ENCODE measurements at places on chromosomes 12 and 14.

GRCh38 chr14:41608681-41609390 is 2.2 kb downstream of the LRFN5 start:
- DNase-seq = no peak

DNA sequence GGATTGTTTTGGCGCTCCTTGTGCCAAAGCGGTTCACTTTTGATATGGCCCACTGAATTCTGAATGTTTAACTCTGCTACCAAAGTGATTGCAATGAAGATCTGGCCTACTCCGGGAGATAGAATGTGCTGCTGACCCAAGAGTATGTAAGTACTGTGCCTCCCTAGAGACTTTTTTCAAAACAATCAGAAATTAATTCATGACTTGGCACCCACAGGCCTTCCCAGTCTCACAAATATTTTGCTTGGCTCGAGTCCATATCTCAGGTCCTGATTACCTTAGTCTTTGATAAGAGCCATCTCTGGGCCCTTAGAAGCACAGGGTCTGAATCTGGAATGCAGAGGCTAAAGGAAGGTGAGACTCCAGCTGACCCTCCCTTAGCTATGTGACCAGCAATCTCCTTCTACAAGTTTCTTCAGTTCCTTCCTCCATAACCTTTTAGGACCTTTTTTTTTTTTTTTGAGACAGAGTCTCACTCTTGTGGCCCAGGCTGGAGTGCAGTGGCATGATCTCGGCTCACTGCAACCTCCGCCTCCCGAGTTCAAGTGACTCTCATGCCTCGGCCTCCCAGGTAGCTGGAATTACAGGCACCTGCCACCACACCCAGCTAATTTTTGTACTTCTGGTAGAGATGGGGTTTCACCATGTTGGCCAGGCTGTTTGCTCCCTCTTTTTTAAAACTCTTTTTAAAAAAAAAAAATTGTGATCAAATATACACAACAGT is 49.5 kb upstream of the METAP2 start:
- no peak for DNase-seq

- no peak for DNase-seq
Measured at GRCh38 chr12:103820361-103820760, 20.7 kb downstream of the NT5DC3 start.

GRCh38 chr12:96197503-96198272 is 3.5 kb downstream of the ELK3 start:
- DNase-seq = no peak

- DNase-seq = no peak
Measured at GRCh38 chr14:49479432-49479831, 106.7 kb downstream of the RPS29 start.

- no peak for DNase-seq
Measured at GRCh38 chr14:99578541-99579101, 25.4 kb downstream of the CCDC85C start.

Data from right cardiac atrium (tissue), 5 donors.